Occipital lobe (tissue), 3 donors: ENCODE measurements at places on chromosomes 5 and 9.

DNA sequence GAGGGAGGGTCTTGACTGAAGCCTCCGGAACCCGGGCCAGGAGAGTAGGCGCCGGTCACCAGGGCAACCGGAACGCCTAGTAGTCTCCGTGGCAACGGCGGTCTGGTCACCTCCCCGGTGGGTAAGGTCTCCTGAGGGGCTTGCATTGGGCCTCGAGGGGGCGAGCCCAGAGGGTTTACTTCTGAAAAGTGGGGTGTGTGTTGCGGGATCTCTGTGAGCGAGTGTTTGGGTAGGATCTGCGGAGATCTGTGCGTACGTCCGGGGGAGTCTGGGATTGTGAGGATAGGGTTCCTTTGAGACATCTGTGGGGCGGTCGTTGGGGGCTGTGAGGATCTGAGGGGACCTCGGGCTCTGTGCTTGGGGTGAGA, at the start of gene FAM221B:
FAM221B (minus strand) TSS at position 17 of the 368 bp plus-strand sequence. CDS start 2,571 bp downstream, outside the sequence.
- no peak for DNase-seq

DNA sequence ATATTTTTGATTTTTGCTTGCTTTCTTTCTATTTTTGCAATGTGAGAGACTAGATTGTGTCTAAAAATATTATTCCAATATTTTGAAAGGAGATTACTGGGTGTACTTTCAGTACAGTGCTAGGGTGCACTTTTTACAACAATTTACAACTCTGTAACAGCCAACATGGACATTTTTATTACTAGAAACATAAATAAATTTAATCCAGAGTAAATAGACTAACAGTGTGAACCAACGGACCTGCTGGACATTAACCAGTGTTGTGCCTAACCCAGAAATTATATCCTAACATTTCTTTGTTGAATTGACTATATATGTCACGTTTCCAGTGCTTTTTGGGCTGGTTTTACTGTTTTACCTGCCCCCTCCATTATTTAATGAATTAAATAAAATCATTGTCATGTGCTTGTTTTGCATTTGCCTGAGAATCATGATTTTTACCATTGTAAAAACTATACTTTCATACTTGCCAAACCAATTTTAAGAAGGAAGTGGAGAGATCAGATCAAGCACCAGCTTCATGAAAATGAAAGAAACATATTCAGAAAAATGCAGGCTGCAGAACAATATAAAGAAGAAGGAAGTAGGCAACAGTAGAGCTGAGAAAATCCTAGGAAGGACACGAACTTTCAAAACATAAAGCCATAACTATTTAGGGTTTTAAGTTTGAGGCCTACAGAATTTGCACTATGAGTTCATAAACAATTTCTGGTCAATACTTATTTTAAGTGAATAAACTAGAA, 400.8 kb upstream of the PIK3R1 start:
- DNase-seq, result no peak

- DNase-seq, result no peak
Measured at GRCh38 chr5:38469707-38470267, 86.7 kb downstream of the LIFR start.

GRCh38 chr5:2658881-2659470, 92.5 kb downstream of the IRX2 start:
- DNase-seq, result no peak

DNA sequence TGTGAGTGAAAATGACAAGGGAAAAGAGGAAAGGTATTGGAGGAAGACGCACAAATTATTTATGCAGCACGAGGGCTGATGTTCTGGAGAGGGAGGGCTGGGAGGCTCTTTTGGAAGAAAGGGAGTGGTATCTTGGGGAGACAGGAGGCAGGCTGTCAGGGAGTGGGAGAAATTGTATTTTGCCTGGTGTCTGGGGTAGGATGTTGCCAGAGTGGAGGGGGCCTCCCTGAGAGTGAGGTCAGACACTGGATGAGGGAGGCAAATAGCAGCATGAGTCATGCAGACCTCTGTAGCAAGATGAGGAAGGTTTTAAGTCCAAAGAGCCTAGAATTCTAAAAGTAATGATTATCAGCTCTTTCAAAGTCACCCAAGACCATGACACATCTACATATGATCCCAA, 158.0 kb downstream of the DMRT2 start:
- DNase-seq, result no peak

- no peak for DNase-seq
Measured at GRCh38 chr9:86978922-86979474, 31.7 kb upstream of the GAS1 start.

DNA sequence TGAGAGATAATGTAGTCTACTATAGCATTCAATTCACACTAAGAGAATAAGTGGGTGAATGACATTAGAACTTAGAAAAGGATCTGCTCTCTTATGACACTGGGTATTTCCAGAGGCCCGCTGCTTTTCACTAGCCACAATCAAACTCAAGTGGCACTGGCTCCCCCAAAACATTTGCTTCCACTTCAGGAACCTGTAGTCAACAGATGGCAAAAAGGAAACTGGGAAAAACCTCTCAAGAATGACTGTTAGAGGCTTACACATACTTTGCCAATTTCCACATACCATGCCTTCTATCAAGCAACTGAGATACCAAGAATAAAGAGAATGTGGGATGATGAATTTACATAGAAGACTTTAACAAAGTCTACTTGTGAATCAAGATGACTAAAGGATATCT, 11.2 kb downstream of the POC5 start:
- DNase-seq, result no peak

- DNase-seq, result no peak
Measured at GRCh38 chr9:135701959-135702721, at the start of gene KCNT1. KCNT1 (plus strand) TSS chr9:135702185; CDS start chr9:135702259, 74 bp downstream.

DNA sequence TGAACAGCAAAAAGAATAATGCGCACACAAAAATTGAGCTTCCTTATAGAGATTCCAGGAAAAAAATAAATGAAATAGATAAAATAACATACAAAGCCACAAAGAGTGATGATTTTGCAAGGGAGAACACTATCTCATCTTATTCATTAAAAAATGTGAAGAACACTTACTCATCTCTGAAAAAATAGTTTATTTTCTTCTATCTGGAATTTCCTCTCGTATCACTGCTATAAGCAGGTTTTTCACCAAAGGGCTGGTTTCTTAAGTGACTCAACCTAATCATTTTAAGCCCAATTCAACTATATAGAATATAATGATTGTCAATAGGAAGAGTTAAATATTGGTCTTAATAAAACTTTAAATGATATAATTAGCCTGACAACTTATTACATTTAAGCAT, 504.9 kb downstream of the NR2F1-AS1 start:
- no peak for DNase-seq

DNA sequence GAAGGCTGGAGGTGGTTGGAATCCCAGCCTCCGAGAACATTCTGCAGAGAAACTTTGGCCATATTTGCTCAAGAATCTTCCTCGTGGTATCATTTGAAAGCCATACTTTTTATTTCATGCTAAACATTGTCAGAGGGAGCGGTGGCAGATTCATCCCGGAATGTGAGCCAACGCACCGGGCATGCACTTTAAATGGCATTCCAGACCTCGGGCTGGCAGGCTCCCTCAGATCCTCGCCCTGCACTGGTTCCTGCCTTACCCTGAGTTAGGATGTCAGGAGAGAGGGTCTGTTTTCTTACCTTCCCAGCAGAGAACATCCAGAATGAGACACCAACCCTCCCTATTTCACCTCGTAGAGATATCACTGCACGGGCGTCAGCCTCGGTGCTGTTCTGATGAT, 33.8 kb downstream of the GDNF start:
- DNase-seq, result no peak

GRCh38 chr9:137127301-137128157, 11.4 kb upstream of the GRIN1 start:
- no peak for DNase-seq

DNA sequence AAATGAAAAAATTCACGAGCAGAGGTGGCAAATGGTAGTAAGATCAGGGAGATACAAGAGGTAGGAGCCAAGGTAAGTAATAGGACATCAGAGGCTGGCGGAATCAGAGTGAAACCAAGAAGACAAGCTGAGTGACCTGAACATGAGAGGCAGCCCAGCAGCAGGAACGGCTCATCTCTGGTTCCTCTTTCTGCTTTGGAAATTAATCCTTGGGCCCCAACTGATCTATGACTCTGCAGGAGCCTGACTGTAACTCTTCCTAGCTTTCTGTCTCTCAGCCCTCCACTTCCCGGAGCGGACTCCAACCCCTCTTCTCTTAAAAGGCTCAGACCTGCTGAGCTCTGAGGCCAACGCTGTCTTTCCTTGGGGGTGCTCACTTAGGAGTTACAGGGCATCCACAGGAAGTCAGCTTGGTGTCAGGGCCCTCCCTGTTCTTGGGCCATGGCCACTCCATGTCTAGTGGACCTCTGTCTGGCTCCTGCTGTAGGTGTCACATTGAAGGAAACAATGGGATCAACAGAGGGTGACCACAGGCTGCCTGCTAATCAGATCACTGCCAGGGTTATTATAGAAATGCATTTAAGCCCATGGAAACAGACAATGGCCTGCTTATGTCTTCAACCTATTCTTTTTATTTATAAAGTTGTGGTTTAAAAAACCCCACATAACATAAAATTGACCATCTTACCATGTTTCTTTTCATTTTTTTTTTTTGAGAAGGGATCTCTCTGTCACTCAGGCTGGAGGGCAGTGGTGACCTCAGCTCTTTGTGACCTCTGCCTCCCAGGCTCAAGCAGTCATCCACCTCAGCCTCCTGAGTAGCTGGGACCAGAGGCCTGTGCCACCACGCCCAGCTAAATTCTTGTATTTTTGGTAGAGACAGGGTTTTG, 22.5 kb upstream of the SHB start:
- no peak for DNase-seq

DNA sequence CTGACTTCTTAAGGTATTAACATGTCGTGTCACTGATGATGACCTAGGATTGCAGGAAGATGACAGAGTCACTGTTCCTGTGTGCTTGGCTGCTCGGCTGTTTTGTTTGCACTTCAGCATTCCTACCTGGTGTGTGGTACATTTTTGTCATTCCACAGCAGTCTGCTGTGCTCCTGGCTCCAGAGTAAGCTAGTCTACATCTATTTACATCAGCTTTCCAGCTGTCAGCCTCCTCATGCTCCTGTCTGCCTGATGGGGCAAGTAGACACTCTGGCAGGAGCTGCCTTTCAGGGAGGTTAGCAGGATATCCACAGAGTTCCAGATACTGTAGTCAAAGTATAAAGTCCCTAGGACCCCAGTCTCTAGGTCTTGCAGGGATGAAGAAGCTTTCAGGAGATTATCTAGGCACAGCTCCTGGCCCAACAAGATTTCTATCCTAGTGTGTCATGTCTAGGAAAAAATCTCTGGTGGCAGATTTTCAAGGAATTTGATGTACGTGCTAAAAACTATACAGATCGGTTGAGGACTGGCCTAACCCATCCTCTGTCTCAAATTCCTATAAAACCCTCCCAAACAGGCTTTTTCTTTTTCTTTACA, 28.4 kb downstream of the RUSC2 start:
- DNase-seq, result no peak

DNA sequence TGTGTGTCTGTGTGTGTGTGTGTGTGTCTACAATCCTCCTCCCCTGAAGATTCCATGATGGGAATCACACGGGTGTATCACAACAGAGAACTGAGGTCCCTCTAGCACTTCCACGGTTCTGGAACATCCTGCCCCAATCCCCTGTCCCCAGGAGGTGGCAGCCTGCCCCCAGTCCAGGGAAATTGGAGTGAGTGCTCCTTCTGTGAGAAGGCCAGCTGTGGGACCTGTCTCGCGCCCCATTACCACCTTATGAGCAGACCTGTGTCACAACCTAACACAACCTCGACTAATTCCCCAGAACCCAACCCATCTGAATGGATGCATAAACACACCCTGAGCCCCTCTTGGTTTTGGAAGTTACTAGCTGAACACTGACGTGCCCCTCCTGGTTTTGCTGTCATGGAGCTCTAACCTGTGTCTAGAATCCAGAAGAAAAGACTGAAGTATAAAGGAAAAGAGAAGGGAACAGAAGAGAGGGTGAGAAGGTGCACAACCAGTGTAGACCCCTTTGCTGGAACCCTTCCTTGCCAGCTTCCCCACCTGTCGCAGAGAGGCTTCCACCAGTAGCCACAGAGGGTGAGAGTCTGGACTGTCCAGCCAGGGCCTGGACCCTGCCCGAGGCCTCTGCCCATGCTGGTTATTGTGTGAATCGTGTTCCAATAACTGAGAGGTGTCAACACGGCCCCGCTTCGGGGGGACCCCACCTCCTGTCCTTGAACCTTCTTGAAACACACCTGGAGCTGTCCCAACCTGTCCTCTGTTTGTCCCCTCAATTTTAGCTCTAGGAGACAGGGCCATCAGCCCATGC, 3.4 kb downstream of the BTNL9 start:
- DNase-seq, result no peak

DNA sequence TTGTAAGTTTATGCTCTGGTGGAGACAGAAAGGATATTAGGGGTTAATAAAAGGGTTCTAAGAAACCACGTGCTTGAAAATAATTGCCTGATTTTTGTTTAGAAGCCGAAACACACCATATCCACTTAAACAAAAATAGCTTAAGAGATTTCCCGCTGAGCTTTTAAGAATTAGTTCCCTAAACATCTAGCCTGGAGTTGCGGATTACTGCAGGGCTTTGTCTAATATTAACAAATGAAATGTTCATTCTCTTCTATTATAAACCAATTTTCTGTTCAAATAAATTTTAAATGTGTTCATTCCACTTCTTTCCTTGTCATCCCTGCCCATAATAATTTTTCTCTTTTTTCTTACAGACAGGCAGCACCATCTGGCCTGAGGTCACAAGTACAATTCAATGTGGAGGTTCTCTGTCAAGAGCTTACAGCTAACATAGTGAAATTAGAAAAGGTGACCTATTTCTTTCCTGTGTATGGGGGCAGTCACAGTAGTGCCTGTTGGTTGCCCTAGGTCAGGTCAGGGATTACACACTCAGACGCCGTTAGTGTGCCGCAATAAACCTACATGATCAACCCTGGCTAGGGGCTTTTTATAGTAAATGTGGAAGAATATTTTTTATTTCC, 65.3 kb downstream of the GRAMD2B start:
- no peak for DNase-seq

- DNase-seq, result no peak
Measured at GRCh38 chr9:38269775-38270174, 122.7 kb upstream of the ALDH1B1 start.

GRCh38 chr5:126965487-126965886, 64.9 kb downstream of the MARCHF3 start:
- DNase-seq, result no peak

DNA sequence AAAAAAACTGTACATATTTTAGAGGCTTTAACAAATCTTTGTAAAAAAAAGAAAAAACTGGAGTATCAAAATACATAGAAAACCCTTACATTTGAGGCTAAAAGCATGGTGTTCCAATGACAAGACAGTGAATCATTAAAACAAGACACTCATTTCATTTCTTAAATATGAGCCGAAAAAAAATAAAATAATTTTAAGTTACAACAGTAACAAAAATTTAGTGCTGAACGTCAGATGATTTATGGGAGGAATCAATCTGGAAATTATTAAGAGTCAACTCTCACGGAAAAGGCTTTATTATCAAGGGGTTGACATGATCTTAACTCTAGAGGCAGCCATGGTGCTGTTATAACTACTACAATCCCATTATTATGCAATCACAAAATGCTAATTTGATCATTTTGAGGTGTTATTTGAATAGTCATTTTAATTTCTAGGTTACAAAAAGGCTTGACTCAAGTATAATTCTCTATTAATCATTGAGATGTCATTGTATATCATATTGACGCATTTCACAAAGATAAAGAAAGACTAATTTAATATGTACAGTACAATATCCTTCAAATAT, 51.9 kb downstream of the MAPKAP1 start:
- DNase-seq, result no peak
